Stimulated activated naive CD8-positive, alpha-beta T cell treated with anti-CD3 and anti-CD28 coated beads, Interleukin-15, amount 100 ng/mL, for 72 hours (primary cell): ENCODE measurements at places on chromosomes 12 and 14.

GRCh38 chr12:114164351-114164750 is 198.2 kb upstream of the RBM19 start:
- DNase-seq = no peak

- no peak for DNase-seq
Measured at GRCh38 chr14:101175731-101176534, 272.4 kb upstream of the RTL1 start.

DNA sequence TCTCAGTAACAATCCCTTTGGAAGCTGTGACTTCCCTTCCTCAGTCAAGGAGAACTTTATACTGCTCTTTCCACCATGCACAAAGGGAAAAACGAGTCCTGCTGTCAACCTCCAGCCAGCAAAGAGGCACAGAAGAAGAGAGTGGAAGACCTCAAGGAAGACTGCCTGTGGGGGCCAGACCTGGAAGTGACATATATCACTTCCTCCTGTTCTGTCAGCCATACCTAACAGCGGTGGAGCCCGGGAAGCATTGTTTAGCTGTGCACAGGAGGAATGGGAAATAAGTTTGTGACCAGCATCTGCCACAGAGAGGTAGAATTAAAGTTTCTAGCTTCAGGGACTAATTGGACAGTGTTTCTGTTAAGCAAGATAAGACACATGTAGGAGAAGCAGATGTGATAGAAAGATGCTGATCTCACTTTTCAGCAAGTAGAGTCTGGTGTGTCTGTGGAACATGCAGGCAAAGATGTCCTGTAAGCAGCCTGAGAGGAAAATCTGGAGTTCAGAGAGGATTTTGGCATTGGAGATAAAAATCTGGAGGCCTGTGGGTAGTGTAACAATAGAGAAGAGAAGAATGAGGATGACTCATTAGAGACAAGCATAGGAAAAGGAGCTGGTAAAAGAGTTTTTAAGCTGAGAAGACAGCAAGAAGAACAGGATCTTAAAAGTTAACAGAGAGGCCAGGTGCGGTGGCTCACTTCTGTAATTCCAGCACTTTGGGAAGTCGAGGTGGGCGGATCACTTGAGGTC is 141.6 kb upstream of the CPSF6 start:
- DNase-seq = no peak

DNA sequence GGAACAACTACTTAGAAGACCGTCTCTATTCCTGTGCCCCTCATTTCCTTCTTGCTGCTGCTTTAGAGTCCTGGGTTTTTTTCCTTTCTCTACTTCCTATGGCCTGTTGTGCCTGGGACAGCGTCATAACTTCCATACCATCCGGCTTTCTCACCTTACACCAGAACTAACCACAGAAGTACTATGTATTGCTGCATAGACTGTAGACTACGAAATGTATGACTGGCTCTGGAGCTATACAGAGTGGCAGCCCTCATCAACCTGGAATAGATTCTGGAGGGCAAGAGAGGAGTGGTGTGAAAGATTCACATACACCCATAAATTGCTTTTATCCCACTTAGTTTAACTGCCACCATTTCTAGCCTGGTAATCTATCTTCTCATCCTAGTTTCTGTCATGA is 16.9 kb upstream of the SRP54 start:
- no peak for DNase-seq

DNA sequence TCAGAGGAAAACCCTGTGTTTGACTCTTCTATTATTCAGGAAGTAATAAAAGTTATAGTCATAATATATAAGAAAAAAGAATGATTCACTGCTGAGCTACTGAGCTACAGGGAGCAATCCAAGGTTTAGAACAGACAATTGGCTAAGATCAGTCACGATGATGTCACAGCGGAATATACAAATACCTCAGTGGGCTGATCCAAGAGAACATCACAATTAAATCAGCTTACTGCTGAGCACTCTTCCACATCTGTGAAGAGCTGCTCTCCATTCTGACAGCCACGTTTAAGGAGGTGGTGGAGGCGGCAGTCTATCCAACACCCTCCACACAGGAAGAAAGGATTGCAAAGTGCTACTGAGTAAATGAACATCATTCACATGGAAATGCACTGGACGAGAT is 271.0 kb downstream of the APAF1 start:
- no peak for DNase-seq

- no peak for DNase-seq
Measured at GRCh38 chr14:26791117-26791806, 193.4 kb upstream of the NOVA1 start.

DNA sequence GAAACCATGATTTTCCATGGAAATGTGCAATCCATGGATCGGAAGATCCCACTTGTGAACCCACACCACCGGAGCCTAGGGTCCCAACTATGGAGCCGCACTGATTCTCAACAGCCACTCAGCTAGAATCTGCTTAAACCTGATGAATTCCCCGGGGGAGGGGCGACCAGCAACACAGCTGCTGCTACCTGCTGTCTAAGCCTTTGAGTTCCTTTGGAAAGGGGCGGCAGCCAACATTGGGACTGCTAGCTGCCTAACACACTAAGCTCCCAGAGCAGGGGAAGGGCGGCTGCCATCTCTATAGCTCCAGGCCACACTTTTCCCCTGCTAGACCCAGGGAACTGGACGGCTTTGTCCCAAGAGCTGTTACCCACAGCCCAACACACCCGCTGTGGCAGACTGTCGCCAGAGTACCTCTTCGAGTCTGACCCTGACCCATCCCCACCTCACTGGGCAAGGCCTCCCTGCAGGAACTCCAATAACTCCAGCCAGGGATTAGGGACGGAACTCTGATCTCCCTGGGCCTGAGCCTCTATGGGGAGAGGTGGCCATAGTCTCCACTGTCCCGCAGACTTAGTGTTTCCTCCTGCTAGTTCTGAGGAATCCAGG is 205.8 kb upstream of the SLC16A7 start:
- DNase-seq = no peak

DNA sequence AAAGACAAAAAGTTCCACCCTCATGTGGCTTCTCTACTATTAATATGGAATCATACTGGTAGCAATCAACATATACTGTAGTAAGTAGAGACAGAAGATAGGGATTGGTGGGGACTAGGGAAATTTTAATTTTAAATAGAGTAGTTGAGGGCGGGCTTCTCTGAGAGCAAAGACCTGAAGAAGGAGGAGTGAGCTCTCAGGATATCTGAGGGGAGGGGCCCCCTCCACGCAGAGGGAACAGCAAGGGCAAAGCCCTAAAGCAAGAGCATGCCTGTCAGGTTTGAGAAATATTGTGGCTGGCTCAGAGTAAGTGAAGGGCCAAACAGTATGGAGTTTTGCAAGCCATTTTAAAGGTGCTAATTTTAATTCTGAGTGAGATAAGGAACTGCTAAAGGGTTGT is 64.3 kb downstream of the PCNX1 start:
- no peak for DNase-seq

DNA sequence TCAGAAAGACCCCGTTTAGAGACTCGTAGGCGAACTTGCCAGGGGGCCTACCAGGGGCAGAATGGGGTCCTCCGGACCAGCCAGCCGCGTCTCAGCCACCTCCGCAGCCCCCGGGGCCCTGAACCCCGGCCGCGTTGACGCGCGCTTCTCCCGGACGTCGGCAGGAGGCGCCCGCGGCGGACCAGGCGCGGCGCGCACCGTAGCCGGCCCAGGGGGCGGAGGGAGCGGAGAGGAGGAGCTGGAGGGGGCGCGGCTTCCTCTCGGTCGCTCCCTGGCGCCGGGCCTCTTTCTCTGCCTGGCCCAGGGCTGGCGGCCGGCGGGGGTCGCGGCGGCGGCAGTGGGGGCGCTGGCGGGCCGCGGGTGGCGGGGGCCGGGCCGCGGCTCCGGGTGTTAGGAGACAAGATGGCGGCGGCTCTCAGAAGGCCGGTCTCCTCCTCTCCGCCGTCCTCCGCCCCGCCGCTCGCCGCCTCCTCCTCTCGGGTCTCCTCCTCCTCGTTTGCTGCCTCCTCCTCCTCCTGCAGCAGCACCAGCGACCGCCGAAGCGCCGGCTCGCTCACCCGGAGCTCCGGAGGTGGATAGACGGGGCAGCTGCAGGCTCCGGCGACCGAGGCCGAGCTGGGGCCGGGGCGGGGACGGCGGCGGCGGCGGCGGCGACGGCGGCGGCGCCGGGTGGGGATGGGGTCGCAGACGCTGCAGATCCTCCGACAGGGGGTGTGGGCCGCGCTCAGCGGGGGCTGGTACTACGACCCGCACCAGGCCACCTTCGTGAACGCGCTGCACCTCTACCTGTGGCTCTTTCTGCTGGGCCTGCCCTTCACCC is at the start of gene PCNX1:
Gene PCNX1, plus strand, starts transcription at position 284 of the 820 bp plus-strand sequence. Its CDS starts 392 bp downstream, at position 676.
- DNase-seq = peak; percentile 93

DNA sequence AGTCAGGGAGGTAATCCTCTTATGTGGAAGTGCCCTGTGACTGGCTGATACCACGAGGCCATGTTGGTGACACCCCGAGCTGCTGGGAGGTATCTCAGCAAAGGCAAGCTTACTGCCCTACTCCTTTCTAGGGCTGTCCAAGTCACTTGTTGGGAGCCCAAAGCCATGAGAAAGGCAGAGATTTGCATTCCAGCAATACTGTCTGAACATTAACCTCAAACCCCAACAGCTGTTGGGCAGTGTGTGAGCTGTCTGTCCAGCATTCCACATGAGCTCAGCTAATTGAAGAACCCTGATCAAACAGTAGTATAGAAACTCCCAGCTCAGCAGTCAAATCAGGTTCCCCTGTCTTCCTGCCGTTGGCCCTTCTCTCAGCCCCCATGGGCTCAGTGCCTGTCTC is 9.2 kb downstream of the ABHD4 start:
- DNase-seq = no peak

DNA sequence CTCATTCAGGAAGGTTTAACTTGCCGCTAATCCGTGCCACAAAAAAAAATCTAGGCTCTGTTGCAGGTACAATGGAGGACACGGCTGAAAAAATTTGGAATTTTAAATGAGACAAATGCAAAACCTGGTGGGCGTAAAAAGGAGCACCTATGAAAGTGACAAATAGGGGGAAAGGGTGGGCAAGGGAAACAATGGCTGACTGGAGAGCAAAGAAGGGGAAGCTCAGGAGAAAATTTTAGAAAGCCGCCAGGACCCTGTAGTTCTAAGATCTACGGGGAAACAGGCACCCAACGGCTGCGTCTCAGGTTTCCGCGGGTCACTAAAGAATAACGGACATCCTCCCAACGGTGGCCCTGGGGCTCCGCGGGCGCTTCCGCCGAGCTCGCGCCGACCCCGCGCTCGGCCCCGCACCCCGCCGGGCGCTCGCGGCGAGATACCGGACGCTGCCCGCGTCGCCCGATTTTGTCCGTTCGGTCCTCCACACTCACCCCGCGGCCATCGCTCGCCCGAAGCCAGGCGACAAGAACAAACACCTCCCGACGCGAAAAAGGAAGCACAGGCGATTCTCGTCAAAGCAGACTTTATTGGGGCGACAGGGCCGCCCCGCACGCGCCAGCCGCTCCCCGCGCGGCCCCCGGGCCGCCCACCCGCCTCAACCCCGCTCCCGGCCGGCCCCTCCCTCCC is 1.1 kb upstream of the YY1 start:
- DNase-seq = peak; percentile 64

GRCh38 chr14:101817501-101818001 is 56.0 kb downstream of the PPP2R5C start:
- peak; percentile 41 for DNase-seq

GRCh38 chr14:103928011-103928890 is at the start of gene TDRD9:
Gene TDRD9, plus strand, starts transcription at chr14:103928456. Its CDS starts 54 bp downstream, at chr14:103928510.
- DNase-seq = no peak
